Ascending aorta (tissue), 2 donors: ENCODE measurements at places on chromosomes 12 and 14.

- no peak for DNase-seq
Observed at GRCh38 chr14:74533576-74533975, 40.0 kb downstream of the ISCA2 start.

DNA sequence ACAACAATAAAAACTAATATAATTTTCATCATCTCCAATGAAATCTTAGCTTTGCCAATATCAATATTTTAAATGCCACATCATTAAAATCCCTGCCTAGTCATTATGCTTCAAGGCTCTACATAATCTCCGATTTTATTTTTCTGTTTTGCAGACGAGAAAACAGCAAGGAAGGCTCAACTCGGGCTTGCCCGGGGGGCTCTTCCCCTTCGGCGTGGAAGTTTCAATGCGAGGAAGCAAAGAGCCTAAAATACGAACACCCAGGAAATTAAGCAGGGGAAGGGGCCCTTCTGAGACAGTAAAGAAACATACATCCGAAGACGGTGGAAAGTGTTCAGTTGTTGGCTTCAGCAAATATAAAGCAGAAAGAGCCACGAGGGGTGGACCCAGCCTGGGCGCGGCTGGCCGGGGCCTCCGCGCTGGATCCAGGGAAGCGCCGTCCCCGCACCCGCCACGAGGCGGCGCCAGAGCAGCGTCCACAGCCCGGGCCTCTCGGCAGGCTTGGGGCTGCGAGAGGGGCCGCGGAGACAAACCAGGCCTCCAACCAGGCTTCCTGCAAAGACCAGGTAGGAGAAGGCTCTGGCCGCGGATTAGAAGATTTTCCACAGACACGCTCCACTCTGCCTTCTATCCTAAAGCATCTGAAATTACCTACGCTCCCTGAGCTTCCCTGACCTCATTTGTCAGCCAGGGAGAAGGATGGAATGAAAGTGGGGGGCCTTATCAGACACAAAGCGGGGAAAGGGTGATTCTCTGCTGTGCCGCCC lies 77.2 kb downstream of the SERPINA3 start:
- DNase-seq: no peak

- DNase-seq: no peak
Observed at GRCh38 chr12:96438330-96438729, 38.1 kb upstream of the CDK17 start.

DNA sequence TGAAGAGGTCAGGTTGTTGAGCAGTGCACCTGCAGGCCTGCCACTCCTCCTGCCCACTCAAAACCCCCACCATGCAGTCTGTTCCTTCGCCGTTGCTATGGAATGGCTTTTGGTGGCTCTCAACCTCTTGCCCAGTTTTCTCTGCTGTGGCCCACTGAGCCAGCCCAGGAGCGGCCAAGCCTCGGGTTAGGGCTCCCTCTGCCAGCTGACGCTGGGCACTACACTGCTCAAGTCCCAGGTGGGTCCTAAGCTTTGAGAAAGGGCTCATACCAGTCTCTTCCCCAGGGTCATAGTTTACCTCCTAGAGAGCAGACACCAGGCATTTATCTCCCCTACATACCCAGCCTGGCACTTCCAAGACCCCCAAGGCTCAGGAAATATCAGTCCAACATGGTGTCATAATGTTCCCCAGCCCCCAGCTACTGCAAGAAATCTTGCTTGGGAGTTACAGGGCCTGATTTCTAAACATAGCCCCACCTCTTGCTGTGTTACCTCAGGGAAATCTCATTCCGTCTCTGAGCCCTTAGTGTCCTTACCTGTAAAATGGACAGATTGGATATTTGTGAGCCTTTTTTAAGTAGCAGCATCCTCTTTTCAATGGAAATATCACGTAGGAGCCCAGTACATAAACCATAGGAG lies 59.4 kb downstream of the TSPAN11 start:
- DNase-seq: no peak

DNA sequence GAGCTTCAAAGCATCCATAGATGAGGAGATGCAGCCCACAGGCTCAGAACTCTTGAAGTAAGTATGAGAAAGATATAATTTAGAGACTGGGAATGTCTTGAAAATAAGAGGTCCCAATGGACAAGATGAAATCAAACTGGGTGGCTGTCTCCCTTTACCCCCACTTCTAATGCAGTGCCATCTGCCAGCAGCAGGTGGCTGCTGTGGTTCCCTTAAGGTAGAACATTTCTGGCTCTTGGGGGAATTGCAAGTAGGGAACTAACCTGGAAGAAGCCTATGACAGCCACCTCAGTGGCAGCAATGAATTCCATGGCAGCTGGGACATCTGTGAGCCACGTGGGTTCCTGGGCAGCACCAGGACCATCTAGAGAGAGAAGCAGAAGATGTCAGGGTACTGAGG lies 648 bp downstream of the ERP27 start:
- DNase-seq: no peak

DNA sequence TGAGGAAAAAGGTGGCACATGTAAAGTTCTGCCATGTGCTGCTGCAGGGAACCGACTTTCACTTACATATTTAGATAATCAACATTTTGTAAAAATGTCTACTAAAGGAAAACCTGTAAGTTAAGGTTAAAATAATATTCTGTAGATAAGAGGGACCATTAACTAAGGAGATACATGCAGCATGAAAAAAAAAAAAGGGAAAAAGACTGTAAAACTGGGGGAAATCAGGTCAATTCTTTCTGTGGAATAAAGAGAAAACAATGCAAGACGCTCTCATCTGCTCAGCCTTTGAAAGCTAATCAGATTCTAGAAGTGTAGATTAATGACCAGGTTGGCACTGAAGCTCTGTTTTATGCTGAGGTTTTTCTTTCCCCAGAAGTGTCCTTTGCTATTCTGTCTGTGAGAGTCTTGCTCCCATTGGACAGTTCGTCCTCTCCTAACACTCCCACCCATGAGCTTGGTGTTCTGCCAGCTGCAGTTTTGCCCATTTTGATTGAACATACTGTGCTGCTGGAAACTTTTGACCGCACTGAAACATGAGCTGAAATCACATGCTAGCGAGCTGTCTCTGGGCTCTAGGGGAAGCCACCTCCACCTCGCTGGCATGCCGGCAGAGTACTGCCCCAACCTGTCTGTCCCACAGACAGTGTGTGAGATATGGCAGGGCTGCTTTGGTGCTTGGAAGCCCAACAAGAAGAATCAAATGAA lies 39.7 kb downstream of the PPTC7 start:
- DNase-seq: peak; percentile 29

DNA sequence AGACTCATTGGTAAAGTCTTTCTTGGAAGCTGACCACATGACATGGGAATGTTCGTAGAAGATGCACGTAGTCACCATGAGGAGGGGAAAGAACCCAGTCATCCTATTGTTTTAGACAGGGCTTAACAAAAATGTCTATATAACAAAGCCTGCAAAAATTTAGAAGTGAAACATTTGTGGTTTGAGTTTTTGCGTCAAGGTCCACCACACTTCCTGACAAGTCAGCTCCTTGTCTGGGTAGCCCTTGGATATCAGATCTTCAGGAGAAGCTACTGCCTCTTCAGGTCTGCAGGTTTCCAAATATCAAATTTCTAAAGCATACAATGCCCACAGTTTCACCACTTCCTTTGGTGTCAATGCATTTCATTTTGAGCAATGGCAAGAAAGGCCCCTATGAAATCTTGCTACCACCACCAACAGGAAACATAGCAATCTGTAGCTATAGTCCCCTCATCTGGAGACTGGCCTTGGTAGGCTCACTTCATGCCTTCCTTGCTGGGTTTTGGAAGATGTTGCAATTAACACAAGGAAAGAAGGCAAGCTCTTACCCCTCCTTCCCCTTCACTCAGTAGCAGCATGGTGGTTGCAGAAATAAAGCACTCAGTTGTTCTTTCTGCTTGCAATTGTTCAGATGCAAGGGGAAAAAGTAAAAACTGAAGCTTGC lies 235.2 kb downstream of the PCNX1 start:
- DNase-seq: no peak

DNA sequence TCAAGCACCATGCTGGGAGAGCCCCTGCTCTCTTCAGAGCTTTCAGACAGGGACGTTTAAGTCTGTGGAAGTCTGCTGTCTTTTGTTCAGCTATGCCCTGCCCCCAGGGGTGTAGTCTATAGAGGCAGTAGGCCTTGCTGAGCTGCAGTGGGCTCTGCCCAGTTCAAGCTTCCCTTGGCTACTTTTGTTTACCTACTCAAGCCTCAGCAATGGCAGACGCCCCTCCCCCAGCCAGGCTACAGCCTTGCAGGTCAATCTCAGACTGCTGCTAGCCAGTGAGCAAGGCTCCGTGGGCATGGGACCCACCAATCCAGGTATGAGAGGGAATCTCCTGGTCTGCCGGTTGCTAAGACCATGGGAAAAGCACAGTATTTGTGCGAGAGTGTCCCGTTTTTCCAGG lies 37.4 kb upstream of the C12orf71 start:
- no peak for DNase-seq

DNA sequence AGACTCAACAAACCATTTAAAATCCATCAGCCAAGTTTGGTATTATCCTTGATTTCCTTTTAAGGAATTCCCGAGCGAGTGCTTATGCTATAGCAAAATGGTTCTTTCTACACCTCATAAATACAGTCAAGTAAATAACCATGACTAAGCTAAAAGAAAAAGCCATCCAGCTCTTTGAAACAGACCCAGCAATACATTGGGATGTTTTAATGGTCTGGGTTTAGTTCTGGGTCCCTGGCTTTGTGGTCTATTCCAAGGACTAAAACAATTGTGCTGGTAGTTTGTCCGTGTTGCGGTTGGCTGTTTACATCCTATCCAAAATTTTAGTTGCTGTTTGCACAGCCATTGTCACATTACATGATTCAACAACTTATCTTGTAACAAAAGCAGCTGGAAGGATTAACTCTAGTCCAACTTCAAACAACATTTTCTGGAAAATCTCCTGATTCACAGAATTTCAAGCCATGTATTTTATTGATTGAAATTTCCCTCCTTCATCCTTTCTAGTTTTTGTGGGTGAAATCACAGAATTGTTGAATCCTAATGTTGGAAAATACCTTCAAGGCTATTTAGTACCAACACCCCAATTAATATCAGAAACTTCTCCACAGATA lies 19.6 kb downstream of the KLRB1 start:
- no peak for DNase-seq

GRCh38 chr12:84313323-84313675 lies 599.3 kb downstream of the SLC6A15 start:
- no peak for DNase-seq

DNA sequence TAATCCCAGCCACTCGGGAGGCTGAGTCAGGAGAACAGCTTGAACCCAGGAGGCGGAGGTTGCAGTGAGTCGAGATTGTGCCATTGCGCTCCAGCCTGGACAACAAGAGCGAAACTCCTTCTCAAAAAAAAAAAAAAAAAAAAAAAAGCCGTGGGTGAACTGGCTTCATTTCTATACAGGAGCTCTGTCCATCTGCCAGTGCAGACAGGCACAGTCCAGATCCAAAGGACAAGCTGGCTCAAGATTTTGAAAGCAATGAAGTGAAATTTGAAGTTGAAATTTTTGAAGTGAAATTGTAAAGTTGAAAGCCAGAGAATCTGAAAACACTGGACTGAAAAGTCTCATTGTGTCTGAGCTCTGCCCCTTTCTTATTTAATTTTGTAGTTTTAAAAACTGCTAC lies 134.7 kb downstream of the CALM1 start:
- no peak for DNase-seq

DNA sequence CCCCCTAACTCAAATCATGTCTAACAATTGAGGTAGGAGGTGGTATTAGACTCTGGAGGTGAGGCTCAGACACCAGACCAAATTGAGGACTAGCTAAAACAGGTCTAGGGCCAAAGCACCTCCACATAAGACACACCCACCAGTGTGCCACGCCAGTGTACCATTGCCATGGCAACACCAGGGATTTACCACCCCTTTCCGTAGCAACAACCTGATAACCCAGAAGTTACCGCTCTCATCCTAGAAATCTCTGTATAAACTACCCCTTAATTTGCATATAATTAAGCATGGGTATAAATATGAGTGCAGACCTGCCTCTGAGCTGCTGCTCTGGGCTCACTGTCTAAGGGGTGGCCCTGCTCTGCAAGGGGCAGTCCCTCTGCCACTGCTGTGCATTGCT lies 57.4 kb upstream of the PPP2R5C start:
- DNase-seq: no peak

GRCh38 chr14:75244121-75244520 lies 34.5 kb upstream of the FOS start:
- DNase-seq: no peak

- no peak for DNase-seq
Observed at GRCh38 chr12:98220636-98221035, 294.8 kb upstream of the TMPO start.

DNA sequence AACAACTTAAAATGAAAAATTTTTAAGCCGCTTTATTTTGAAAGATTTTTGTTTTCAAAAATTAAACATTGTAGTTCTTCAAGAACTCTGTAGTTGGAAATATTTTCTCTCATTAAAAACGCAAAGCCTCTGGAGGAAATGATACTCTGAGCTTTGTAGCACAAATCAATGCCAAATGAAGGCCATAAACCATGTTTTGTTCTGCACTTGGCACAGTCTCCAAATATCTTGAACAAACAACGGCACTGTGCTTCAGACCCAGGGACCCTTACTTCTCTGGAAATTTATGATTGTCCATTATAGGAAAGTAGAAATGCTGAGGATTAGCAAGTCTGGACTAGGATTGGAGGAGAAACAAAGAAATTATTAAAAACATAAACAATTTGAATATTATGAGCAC lies 160.8 kb upstream of the BMP4 start:
- DNase-seq: no peak

- no peak for DNase-seq
Observed at GRCh38 chr14:86739761-86740160, 1209.8 kb downstream of the FLRT2 start.

DNA sequence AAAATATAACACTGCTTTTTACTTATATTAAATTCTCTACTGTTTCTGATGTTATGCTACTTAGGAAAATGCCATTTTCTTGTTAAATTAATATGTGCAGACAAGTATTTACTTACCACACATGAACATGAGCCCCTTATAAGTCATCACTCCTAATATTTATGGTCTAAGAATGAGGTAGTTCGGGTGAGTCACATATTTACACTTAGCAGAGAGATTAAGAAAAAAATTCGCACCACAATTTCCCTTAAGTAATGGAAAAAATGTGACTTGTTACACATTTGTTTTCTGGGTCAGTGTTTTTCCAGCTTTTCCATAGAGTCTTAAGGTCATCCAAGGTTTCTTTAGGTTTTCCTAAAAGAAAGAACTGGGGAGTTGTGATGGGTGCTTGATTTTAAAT lies 68.3 kb downstream of the RERG start:
- DNase-seq: no peak

- no peak for DNase-seq
Observed at GRCh38 chr14:73167727-73168126, 31.4 kb downstream of the PSEN1 start.

- no peak for DNase-seq
Observed at GRCh38 chr12:124087266-124088051, 114.4 kb downstream of the ZNF664 start.
